ENCODE measurements at places on chromosomes 2 and 18.

DNA sequence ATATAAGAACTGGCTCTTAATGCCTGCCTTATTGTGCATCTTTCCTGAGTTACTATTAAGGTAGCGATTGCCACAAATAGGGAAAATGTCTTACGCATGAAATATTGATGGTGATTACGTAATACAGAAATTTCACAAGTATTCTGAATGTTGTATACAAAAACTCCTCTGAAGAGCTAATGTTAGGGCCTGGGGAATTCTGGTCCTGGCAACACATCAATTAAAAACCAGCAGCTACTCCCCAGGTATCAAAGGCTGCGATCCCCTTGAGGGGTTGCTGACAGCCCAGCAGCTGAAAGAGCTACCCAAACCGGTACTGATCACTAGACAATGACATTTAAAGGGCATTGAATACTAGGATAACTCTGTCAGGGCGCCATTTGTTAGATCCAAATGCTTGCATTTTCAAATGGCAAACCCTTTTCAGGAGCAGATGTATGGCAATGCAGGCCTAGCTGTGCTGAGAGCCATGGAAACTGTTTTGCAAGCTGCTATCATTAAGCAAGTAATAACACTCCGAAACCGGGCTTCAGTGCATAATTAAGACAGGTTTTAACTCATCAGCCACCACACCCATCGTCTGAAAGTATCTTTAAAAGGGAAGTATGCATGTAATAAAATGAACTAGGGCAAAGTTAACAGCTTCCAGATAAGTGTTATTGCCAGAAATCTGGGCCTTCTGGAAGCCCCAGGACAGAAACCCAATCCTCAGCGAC, 78.4 kb downstream of the CLHC1 start:
- no peak for DNase-seq

GRCh38 chr2:220653776-220654175, 918.3 kb downstream of the EPHA4 start:
- DNase-seq, result no peak

- DNase-seq, result no peak
These were observed 81.3 kb upstream of the TMEM178A start for GRCh38 chr2:39584283-39584965.

DNA sequence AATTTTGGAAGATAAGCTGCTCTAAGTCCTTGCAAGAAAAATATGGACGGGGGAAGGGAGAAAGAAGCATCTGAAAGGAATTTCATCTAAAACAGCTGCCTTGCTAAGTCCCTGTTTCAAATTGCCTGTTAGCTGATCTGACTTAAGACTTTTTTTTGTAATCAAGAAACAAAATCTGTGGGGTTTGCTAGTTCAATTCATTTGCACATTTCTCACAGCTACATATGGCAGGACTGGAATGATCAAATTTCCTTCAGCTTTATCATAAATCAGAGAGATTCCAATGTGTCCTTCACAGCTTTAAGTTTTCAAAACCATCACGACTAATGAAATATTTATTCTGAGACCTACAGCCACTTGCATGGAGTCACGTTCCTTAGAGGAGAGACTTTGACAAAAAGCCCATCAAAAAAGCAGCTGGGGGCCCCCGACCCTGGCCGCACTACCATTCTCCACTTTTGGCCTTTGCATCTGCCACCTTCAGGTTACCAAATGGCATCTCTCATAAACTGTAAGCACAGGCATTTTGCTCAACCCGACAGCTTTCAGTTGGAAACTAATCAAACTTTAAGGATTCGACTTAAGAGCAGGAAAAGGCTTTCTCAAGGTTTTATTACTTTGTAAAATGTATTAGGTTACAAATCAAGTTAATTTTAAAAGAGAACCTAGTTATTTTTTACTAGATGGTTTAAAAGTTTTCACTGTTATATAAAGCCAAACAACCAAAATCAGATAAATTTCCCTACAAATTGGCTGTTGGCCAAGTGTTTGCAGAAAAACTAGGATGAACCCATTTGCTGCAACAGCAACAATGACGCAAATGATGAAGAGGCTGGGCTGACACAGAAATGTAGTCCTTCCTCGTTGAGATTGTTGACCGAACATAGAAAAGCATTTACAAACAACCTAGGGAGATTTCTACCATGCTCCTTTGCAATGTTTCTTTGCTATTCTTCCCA, 100.4 kb upstream of the RND3 start:
- no peak for DNase-seq

- no peak for DNase-seq
These were observed 34.1 kb upstream of the ARHGAP25 start for GRCh38 chr2:68700560-68700959.

- no peak for DNase-seq
These were observed 31.8 kb upstream of the KCNF1 start for GRCh38 chr2:10879624-10880585.

GRCh38 chr2:52940101-52940500, 827.5 kb upstream of the CHAC2 start:
- DNase-seq, result no peak

GRCh38 chr2:119638246-119638645, 40.8 kb upstream of the TMEM177 start:
- DNase-seq, result no peak

- no peak for DNase-seq
These were observed 22.9 kb downstream of the COLEC12 start for GRCh38 chr18:477565-477964.

GRCh38 chr18:13522256-13522655, 204.1 kb downstream of the FAM210A start:
- DNase-seq, result no peak

GRCh38 chr2:9310798-9311197, 104.2 kb downstream of the ASAP2 start:
- no peak for DNase-seq

DNA sequence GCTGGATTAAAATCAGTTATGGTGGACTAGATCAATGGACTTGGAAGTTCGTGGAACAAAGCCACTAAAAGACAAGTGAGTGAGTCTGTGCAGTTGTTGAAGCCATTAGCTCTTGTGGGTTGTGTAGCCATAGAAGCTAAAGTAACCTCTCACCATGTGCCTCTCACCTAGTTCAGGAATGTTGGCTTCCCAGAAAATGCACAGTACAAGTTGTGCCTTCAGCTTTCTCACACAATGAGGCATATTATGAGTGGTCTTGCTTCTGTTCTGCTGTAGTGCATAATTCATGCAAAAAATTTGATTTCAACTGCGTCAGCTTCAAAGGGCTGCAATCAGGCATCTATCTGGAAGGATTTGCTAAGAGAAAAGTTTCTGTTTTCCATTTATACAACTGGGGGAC, 26.2 kb downstream of the CERS6 start:
- no peak for DNase-seq

DNA sequence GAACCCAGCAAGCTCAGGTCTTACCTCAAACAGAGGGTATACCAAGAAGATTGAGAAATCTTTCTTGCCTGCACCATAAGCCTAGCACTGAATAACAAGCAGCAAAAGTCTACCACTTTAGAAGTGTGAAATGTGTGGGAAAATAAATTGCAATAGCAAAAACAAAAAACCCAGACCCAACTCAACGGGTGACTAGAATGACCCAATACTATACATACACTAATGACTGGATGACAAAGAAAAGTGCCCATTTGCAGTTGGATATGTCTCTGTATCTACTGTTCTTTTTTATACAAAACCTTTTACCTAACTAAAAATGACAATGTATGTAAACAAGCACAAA, 950.6 kb downstream of the TRIB2 start:
- DNase-seq, result no peak

DNA sequence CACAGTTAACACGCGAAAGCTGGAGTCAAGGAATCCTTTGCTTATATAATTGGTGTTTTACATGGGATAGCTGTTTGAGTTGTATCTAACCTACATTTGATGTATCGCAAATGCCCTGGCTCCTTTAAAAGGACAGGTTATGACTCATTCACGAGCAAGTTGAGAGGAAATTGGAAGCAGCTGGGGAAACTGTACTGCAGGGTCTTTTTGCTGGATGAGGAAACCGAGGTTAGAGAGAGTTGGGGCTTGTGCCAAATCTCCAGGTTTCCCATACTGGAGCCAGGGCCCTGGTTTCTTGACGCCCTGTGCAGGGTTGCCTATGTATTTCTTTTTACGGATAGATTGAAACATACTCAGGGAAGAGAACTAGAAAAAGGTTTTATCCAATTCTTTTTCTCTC, 60.0 kb upstream of the SPTBN1 start:
- no peak for DNase-seq

DNA sequence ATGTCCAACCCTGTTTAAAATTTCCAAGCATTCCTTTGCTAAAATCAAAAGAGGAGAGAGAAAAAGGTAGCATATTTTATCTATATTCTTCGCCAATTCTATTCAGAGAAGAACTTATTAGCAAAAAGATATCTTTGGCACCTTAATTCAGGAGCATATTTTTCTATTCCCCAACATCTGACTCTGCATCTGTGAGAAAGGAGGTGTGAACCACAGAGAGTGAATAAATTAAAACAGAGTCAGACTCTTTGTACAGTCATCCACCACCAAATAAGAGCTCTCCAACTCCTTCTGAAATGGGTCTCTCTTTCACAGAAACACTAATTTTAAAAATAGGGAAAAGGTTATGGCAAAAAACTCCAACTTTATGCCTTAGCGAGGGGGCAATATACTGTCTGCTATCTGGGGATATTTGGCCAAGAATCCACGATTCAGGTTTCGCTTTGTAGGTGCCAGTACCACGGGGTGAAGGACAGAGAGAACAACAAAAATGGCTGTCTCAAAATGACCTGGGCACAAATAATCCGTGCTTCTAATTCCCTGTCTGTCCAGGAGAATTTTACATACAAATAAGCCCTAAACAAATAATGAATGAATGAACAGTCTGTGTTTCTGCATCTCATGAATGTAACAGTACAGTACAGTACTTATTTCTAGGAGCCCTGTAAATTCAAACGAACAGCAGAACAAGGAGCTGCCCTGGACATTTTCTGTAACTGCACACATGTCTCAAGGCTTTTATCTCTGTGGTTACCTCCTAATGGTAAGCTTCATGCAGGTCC, 43.4 kb downstream of the EPB41L3 start:
- DNase-seq, result no peak

DNA sequence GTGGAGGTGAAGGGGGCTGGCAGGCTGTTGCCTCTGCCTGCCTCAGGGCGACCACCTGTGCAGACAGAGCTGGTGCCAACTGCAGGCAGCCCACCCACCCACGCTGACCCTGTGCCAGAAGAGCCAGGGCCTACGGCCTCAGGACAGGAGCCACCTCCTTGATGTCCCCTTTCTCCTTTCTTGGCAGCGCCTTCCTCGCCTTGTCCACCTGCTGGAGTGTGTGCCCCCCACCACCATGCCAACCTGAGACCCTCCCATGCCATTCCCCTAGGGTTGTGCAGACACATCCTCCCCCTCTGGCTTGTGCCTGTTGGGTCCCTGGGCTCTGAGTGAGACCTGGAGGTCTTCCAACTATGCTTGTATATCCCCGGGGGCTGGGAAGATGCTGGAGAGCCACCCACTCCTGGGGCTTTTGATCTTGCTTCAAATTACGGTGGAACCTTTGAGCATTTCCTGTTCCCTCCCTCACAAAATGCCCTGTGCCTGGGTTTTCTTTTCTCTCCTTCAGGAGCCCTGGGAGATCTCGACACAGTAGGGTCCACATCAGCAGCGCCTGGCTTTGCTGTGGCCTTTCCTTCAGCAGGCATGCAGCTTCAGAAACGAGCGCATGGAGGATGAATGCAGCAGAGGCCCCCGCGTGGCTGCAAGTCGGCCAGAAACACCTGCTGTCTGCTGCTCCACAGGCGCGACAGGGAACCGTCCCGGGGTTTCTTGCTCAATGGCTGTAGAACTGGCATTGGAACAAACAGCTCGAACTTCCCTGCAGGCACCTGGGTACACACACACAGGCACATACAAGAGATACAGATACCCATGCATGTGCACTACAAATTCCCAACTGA, 65.9 kb upstream of the SH3RF3 start:
- DNase-seq, result no peak

- no peak for DNase-seq
These were observed 1097.2 kb downstream of the TDRD15 start for GRCh38 chr2:22221006-22221405.

DNA sequence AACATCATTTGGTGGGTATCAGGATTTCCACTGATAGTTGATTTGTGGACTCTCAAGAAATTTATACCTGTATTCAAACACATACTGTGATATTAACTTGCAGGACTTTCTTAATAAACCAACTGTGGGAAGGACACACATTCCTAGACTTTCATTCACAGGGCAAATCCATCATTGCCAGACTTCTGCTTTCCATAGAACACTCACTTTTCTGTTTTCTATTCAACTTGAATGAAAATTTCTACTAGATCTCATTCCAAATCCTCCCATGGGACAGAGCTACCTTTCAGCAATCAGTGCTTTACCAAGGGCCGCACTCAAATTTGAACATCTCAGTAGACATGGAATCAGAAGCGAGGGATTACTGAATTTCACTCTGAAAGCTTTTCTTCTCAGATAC, 612.5 kb downstream of the IRS1 start:
- DNase-seq, result no peak

DNA sequence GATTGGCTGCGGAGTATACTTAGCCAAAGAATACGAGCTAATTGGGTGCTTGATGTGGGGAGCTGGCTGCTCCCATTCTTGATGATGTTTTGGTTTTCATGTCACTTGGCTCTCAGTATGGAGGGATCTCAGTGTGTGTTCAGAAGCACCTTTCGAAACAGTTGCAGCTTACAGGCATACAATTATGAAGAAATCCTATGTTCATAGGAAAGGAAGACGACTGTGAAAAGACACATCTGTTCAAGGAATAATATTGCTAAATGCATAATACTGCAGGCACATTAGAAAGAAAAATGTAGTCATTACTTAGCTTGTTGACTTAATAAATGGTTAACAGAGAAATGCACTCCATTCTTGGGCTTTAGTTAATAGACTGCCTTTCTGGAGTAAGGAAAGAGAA, 4.1 kb downstream of the LRRC30 start:
- no peak for DNase-seq

DNA sequence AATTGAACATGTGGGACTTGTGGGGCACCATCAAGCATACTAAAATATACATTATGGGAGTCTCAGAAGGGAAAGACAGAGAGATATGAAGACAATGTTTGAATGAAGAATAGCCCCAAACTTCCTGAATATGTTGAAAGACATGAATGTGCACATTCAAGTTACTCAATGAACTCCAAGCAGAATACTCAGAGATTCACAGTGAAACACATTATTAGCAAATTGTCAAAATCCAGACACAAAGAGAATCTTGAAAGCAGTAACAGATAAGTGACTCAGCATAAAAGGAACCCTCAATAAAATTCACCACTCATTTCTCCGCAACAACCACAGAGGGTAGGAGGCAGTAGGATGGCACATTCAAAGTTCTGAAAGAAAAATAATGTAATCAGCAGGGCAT, 8.8 kb downstream of the C2orf92 start:
- DNase-seq, result no peak

DNA sequence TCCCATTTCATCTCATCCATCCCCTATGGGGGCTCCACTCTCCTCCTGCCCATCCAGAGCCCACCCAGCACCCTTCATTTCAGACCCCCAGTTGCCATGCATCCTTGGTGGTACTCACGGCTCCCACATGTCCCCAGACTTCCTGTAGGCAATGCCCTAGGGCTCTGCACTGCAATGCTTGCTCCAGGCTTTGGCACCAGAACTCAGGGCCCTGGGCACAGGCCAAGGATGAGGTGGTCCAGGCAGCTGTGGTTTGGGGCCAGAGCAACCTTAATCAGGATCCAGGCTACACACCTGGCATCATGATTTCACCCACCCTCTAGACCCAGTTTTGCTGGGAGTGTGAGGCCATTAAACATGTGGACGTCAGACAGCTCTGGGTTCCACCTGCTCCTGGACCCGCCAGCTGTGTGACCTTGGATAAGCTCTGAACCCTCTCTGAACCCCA, 414 bp downstream of the SFTPB start:
- no peak for DNase-seq

GRCh38 chr18:28080876-28081300, 96.0 kb downstream of the CDH2 start:
- no peak for DNase-seq
